ENCODE measurements at places on chromosomes 16 and 17.
A peak's percentile ranks its signal among the peaks of the same experiment; 100 is the strongest.

DNA sequence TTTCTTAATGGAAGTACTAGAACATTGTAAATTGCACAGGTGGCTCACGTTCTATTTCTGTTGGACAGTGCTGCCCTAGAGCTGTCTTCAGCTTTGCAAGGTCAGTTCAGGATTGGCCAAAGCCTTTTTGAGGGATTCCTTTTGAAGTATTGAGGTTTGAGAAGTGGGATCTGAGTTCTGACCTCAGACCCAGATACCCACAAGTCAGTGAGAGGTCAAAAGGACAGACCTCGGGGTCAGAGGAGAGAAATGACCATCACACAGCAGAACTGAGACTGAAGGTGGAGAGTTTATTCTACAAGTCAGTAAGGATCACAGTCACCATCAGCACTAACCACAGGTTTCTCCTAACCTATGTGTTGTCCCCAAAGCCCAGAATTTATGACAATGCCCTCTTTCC is 1.7 kb downstream of the ACSM5 start:
- no peak for DNase-seq

GRCh38 chr17:55845385-55845784 is 94.5 kb downstream of the PCTP start:
- peak; percentile 10 for DNase-seq

GRCh38 chr17:83186751-83187421 is 107.5 kb downstream of the METRNL start:
- DNase-seq: no peak

DNA sequence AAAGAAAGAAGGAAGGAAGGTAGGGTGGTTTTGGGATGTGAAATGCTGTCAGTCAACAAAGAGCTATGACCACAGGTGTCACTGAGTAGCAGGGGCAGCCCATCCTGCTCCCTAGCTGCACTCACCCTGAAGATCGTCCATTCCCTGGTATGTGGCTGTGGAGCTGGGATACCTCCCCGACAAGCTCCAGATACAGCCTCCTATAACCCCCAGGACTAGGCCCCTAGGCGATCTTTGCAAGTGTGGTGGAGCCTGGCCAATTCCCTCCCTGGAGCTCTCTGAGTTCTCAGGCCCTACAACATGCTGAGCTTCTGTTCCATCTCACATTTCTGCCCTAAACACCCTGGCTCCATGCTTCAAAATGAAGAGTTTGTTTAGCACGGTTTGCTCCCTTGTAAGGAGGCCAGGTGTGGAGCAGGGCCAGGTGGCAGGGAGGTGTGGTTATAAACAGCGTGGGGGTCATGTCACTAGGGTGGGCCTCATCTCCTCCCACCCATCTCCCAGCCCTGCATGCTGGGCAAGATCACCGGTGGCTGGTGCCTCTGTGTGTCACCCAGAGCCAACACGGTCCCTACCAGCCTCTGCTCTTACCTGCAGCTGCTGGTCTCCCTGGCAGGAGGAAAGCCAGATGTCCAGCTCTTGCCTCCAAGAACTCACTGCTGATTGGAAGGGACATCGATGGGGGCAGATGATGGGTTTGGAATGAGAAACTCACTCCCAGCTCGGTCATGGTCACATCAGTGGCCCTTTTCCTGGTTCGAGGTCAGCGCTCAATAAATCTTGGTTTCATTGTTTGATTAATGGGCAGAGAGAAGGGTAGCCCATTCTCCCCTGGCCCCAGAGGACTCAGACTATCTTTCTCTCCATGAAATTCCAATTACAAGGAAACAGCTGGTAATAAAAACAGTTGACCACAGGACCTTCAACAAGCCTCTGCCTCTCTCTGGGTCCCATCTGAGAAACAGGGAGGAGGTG is 511.0 kb upstream of the CDH5 start:
- no peak for DNase-seq

DNA sequence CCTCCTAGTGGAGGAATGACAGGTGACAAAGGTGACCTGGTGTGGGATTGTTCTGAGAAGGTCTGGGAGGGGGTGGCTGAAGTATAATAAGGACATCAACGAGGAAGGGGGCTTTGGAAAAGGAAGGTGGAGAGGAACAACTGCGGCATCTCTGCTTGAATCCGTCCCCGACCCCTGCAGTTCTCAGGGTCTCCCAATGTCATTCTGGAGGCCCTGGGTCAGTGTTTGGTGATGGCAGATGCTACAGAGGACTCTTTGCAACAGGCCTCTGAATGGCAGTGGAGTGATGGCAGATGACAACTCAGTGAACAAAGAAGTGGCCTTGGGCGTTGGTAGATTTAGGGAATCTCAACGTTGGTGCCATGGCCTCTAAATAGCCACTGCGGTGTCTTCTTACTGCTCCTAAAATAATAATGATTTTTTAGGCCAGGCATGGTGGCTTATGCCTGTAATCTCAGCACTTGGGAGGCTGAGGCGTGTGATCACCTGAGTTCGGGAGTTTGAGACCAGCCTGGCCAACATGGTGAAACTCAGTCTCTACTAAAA is 1.3 kb downstream of the ENGASE start:
- no peak for DNase-seq

GRCh38 chr17:31525801-31526549 is 134.5 kb downstream of the RAB11FIP4 start:
- DNase-seq: no peak

DNA sequence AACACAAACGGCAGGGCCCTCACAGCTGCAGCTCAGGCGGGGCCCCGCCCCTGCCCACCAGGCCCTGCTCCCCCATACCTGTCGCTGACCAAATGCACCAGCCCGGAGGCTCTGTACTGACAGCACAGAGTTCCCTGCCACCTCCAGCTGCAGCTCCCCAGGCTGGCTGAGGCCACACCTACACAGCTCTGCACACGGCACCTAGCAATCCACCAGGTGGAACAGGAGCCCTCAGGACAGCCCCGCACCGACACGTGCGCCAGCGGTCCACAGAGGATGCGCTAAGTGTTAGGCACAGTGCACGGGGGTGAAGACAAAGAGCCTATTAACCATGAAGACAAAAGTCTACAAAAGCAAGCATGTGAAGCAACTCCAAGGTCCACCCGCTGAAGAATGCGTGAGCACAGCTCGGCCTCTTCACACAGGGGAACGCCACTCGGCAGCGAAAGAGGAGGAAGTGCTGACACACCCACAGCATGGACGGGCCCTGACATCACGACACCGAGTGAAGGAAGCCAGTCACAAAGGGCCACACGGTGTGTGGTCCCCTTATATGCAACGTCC is 5.4 kb downstream of the ZCCHC14 start:
- peak; percentile 24 for DNase-seq

DNA sequence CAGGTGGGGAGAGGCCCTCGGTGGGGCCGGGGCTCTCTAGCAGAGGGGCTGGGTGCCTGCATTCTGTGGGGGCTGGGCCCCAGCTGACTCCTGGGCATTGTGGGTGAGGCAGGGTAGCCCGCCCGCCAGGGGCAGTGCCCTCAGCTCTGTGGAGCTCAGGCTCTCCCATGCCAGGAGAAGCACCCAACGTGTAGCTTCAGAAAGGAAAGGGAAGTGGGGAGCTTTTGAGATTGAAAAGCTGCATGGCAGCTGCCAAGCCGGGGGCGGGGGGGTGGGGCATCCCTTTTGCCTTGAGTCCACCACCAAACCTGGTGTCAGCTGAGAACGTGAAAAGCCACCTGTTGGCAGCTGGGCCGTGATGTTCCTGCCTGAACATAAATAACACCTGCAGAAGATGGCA is 192.1 kb upstream of the CIBAR2 start:
- no peak for DNase-seq

DNA sequence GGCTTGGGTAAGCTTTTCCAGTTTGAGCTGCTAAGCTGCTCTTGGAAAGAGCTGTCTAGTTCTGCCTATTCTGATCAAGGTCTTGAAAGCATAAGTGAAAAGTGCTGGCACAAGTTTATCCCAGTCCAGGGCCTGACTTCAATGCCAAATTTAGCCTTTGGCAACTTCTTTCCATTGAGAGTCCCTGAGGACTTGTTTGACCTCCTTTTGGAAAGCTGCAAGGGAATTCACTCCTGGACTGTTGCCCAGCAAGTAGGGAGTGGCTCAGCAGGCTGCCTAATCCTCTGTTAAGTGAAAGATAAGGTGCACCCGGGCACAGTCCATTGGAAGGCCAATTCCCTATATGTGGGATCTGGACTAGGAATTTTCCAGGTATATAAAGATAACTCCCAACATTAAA is 16.0 kb upstream of the TANC2 start:
- DNase-seq: no peak

DNA sequence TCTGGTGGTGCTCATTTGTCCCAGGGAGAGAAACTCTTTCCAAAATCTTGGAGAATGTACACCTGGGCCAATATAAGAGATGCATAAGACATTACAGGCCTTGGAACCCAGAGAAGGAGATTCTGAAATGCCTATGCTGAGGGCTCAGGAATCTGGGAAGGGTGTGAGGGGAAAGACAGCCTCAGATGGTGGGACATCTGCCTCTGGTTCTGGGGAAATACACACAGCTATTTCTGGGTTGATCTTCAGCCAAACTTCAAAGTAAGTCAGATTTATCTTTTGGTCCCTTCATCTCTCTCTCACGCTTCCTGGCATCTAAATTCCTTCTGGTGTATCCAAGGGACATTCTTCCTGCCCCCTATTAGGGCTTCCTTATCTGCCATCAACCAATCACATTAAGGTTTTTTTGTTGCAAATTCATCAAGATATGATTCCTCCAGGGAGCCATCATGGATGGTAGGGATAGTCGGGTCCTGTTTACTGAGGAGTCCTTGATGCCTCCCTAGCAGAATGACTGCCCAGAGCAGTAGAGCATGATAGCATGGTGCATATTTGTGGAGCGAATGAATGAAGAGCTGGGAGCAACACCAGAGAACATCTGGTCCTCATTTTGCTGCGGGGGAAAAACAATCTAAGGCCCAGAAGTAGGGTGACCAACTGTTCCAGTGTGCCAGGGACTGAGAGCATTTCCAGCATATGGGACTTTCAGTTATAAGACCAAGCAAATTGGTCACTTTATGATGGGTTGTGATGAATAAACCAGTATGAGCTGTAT is 35.7 kb upstream of the DYNLL2 start:
- no peak for DNase-seq

GRCh38 chr17:54919425-54919824 is 18.8 kb downstream of the TOM1L1 start:
- DNase-seq: no peak

DNA sequence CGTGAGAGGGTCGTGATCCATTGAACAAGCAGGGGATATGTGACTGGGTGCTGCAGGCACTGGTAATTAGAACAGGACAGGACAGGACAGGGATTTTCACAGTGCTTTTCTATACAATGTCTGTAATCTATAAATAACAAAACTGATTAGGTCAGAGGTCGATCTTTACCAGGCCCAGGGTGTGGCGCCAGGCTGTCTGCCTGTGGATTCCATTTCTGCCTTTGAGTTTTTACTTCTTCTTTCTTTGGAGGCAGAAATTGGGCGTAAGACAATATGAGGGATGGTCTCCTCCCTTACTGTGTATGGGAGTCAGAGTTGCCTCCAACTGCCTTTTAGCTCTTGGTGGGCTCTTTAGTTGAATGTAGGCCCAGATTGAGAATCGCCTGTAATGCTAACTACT is 1.5 kb upstream of the ZNF764 start:
- DNase-seq: no peak

- DNase-seq: no peak
Observed at GRCh38 chr17:38730526-38731379, 612 bp downstream of the CISD3 start.

- no peak for DNase-seq
Observed at GRCh38 chr16:66206363-66206762, 160.1 kb upstream of the CDH5 start.

DNA sequence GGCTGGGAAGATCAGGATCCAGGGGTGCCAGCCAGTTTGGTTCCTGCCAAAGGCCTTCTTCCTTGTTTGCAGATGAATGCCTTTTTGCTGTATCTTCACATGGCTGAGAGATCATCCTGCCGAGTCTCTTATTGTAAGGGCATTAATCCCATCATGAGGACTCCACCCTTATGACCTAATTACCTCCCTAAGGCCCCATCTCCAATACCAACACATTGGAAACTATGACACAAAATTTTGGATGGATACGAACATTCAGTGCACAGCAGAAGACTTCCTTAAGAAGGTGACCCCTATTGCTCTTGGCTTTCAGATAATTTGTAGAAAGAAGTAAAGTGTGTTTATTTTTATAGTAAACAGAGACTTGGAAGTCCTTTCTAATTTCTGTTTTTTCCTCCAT is 1164.7 kb upstream of the CDH8 start:
- no peak for DNase-seq

- no peak for DNase-seq
Observed at GRCh38 chr17:54111576-54111975, 288.8 kb downstream of the KIF2B start.

DNA sequence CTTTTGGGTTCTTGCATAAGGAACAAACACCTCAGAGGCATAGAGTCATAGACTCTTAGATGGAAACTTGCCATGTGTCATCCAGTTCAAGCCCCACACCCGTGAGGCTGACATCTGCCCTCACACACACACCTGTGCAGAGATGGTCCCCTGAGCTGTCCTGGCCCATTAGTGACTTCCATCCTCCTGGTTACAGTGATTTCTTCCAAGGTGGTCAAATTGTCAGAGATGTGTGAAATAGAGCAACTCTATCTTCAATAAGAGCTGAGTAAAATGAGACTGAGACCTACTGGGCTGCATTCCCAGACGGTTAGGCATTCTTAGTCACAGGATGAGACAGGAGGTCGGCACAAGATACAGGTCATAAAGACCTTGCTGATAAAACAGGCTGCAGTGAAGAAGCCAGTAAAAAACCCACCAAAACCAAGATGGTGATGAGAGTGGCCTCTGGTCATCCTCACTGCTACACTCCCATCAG is 342.2 kb upstream of the TNRC6C start:
- peak; percentile 15 for DNase-seq

DNA sequence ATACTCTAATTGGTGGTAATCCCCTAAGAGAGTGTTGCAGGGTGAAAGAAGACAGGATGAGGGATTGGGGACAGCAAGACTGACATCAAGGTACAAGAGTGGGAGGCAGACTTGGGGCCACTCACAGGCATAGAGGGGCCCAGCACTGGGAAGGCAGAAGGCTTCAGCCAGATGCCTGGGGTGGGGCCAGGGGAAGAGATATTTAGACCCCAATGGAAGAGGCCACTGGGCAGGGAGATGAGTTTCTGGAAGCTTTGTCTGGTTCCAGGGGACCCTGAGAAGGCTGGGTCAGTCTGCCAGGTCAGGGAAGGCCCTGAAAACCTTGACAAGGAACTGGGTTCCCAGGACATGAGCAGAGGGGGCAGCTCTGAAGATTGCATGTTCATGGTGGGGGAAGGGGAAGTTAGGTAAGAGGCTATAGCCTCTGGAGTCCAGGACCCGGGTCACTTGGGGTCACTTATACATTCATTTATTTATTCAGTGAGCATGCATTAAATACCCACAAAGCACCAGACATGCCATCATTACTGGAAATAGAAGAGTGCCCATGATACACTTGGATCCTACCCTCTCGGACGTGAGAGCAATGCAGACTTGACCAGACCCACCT is 92.9 kb downstream of the TMEM132E start:
- no peak for DNase-seq

DNA sequence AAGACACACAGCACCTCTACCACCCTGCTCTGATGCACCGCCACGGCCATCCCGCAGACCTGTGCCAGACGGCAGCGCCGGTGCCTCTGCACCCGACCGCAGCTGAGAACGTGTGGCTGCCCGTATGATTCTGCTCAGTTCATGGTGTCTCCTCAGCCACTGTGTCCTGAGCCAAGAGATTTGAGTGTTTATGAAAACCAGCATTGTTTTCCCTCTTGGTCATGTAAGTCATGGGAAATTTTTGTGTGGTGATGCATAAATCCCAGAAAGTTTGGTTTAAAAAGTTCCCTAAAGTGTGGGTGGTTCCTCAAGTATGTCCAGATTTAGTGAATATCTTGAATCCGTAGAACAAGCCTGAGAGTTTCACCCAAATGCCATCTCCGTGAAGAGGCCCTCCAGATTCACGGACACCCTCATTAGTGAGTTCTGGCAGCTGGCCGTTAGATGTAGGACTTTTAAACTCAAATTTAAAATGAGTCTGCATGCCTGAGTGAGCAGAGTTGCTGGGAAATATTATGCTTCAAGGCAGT is 57.6 kb downstream of the CDRT4 start:
- no peak for DNase-seq

All from stimulated activated CD4-positive, alpha-beta T cell treated with anti-CD3 and anti-CD28 coated beads, Interleukin-1b, Interleukin-23, amount 100 ng/mL, for 48 hours (primary cell).